Activated gamma-delta T cell treated with anti-CD3 and anti-CD28 coated beads, Interleukin-2, amount 50 U/mL, for 16 hours (primary cell): ENCODE measurements at places on chromosomes 11 and 22.

DNA sequence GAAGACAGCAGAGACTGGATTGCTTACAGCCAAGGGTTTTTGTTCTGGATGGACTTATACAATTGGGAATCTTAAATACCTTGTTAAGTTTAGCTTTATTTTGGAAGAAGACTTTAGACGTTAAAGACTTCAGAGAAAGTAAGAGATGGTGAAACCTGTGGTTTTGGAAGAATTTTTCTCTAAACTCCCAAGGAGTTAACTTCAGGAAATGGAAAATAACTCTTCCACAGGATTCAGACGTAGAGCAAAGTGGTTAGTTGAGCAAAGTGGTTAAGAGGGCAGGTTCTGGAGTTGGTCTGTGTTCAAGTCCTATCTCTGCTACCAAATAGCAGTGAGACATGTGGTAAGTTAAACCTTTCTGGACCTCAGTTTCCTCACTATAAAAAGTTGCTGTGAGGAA, 12.8 kb downstream of the PITPNB start:
- DNase-seq = no peak

DNA sequence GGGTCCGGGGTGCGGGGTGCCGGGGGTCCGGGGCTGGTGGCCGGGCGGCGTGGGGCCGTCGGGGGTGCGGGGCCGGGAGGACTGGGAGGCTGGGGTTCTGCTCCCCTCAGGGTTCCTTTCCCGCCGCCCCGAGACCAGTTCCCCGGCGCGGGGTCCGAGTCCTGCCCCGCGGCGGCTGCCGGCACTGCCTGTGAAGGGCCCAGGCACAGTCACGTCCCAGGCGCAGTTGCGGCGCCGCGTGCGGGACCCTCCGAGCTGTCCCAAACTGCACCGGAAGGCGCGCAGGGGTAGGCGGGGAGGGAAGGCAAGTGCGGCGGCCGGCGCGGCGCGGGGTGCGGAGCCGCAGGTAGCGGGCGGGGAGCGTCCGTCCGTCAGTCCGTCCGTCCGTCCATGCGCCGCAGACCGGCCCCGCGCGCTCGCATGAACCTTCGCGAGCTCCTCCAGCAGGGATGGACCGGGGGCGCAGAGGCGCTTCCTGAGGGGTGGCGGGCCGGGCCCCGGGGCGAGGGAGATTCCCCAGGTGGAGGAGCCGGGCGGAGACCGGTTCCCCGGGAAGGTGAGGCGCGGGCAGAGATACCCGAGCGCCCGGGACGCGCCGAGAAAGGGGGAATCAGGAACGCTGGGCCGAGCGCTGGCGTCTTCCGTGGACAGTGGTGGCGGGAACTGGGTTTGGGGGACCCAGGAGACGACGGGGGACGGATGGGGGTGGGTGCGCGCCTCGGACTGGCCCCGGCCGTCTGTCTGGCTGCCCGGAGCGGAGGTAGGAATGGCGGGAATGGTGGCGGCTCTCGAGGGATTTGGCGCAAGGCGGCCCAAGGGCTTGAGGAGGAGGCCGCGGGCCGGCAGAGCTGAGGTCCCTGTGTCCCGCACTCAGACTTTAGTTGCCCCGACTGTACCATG, 3.1 kb upstream of the ADORA2A start:
- no peak for DNase-seq

DNA sequence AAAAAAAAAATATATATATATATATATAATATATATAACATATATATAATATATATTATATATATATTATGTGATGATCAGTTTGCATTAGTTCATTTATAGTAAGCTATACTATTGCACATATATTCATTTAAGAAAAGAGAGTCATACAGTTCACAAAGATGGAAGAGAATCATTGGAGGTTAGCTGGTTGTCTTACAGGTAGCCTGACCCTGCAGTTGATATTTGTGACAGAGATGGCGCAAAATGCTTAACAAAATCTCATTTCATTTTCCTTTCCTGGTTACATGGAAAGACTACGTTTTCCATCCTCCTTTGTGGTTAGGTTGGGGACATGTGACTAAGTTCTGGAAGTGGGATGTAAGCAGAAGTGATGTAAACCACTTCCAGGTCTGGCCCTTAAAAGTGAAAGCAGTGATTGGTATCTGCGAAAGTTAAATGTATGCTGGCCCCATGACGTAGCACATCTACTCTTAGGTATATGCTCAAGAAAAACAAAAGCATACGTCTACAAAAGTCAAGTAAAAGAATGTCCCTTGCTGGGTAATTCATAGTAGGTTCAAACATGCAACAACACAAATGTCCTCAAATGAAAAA, 7.2 kb upstream of the TMEM135 start:
- DNase-seq = no peak

DNA sequence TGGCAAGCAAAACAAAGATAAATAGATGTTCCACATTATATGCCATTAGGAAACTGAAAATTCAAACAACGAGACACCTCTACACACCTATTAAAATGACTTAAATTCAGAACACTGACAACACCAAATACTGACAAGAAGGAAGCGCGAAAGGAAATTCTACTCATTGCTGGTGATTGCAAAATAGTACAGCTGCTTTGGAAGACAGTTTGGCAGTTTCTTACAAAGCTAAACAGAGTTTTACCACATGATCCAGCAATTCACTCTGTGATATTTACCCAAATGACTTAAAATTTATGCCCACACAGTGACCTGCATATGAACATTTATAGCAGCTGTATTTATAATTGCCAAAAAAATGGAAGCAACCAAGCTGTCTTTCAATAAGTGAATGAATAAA, 232.6 kb downstream of the CASP12 start:
- DNase-seq = no peak

- no peak for DNase-seq
Measured at GRCh38 chr11:7571640-7572000, 57.8 kb downstream of the PPFIBP2 start.

DNA sequence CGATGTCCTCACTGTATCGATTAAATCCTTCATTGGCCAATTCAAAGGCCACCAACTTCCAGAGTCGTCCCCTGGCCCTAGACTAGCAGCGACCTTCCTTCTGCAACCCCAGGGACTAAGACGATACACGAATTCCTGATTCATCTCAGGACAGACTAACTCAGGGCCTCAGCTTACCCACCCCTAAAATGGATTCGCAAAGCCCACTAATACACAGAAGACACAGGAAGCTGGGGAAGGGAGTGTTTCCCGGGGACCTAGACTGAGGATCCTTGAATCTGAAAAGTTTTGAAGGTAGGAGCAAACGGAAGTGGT, 509 bp downstream of the LAMTOR1 start:
- no peak for DNase-seq
